A549 (cell line): ENCODE measurements at places on chromosomes 3 and 15.

- no peak for DNase-seq
Measured at GRCh38 chr3:171135549-171135948, 109.0 kb upstream of the SLC2A2 start.

- DNase-seq: no peak
Measured at GRCh38 chr3:194368918-194369317, 625 bp downstream of the LRRC15 start.

GRCh38 chr15:88913017-88913849 is at the start of gene MFGE8:
TSS of gene MFGE8 (minus strand) at chr15:88913379. CDS start at chr15:88913319, 60 bp downstream.
- peak; percentile 87 for DNase-seq

DNA sequence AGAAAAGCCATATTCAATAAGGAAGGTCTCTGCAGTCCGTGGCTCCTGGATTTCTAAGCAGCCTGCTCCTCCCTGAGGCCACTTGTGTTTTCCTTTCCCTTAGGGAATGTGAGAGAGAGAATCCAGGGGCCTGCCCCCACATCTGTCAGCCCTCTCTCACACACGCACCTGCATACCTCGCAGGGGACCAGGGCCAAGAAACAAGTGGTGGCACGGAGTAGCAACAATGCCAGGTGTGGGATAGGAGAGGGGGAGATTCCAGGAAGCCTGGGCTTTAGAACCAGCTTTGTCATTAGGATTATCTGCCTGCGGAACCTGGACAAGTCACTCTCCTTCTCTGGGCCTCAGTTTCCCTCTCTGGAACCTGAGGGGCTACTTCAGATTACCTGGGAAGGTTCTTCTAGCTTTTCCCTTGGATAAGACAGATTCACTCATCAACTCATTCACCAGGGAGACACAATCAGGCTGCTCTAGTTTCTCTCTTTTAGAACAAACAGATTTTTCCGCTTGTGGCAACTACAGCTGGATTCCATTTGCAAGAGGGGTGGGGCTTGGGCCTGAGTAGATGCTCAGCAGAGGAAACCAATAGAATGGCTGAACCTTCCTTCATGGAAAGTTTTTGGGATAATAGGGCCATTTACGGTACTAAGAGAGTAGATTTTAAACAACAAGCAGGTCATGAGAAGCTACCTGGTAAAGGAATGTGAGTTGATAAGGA is 19.5 kb downstream of the BCL6 start:
- DNase-seq: no peak

DNA sequence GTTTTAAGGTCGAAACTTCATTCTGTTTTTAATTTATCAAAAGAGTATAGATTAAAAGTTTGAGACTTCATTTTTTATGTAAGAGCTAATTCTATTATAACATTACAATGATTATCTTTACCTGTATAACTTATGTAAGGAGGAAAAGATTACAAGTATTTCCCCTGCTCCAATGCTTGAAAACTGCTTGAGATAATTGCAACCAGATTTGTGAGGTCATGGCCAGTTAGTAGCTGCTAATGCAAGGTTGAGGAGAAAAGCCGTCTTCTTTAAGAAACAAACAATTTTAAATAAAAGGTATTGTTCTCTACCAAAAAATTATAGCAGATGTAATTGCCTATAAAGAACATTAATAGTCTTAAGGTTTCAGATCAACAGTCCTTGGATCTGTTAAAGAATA is 208.3 kb upstream of the UBE2E2 start:
- DNase-seq: no peak

GRCh38 chr15:34436126-34436955 is 1.3 kb downstream of the GOLGA8A start:
- no peak for DNase-seq

- DNase-seq: no peak
Measured at GRCh38 chr3:178823150-178823549, 248.5 kb downstream of the ZMAT3 start.

- DNase-seq: no peak
Measured at GRCh38 chr3:145864336-145864735, 296.6 kb downstream of the PLOD2 start.

DNA sequence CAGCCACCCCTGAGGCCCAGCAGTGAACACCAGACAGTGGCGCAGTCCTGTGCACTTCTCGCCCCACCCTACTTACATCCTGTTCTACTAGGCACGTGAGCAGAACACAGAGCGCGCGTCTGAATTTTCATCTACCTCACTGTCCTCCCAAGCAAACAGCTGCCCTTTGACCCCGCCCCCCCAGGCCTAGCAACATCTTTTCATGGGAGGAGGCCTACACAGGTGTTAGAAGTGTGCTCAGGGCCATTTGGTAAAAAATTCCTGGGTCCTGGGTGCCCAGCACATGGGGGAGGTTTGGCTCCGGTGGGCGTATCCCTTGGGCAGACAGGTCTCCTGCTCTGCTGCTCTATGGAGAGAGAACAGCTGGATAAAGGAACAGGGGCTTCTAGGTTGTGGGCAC is 95.0 kb downstream of the MYLK start:
- DNase-seq: no peak

GRCh38 chr3:187955587-187955952 is 198.4 kb upstream of the LPP start:
- no peak for DNase-seq

GRCh38 chr3:128902426-128902825 is 23.0 kb downstream of the ACAD9 start:
- no peak for DNase-seq

GRCh38 chr3:76063811-76064210 is 278.5 kb upstream of the ZNF717 start:
- no peak for DNase-seq

- DNase-seq: no peak
Measured at GRCh38 chr3:14716591-14716990, 41.6 kb downstream of the C3orf20 start.

- no peak for DNase-seq
Measured at GRCh38 chr3:154779571-154779970, 300.5 kb upstream of the MME start.

DNA sequence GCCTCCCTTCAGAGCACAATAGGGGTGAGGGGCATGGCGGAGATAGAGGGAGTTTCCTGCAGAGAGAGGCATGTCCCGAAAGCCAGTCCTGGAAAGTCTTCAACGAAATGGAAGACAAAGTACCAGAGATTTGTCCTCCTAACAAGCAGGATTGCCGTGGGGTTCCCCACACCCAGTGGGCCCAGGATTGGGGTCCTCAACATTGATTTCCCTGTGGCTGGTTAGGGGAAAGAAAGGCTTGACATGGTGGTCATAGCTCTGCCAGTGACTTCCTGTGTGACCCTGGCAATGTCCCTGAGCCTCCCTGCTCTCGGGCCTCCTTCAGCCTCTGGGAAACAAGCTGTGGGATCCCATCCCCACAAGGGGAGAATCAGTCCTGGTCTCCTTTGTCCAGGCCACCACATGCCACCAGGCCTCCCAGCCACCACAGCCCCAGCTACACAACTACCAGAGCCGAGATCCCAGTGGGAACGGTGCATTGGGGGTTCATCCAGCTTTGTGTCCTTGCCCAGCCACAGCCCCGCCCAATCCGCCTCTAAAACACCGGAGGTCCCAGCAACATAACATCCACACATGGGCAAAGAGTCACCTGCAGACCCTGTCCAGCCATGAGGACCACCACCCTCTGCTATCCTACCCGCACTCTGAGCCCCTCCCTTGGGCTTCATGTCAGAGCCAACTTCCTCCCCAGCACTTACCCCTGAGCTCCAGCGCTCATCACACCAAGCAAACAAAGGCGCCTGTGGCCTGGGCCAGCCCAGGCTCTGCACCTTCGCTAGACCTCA is 63.0 kb downstream of the ADAMTS17 start:
- no peak for DNase-seq

DNA sequence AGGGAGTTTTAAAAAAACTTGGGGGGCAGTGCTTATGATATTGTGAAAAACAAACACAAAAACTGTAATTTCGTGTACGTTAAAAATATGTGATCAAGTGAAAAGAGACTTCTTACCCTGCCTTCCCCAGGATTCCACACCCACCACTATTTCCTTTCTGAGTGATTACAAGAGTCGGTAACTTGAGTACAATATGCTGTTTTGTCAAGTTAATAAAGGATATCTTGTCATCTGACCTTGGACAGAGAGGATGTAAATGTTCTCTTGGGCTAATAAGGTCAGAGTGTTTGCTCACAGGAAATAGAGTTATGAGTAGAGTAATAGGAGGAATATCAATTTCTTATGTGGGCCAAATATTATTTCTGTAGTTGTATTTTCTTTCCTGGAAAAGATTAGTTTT is 68.1 kb downstream of the NOX5 start:
- no peak for DNase-seq

GRCh38 chr3:154614601-154615000 is 184.6 kb upstream of the GPR149 start:
- DNase-seq: no peak

DNA sequence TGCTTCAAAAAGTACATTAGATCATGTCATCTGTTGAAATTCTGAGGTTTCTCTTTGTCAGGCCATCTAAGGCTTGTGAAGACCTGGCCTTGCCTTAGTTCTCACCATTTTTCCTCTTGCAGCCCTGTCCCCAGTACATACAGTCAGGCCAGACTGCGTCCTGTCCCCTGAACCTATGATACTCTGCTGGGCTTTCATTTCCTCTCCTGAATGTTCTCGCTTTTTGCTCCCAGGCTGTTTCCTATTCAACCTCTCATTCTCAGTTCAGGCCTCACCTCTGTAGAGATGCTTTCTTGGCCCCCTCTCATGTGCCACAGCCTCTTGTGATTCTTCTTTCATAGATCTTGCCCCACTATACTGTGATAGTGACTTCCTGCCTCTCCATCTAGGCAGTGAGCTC is 648.8 kb upstream of the KCNMB2 start:
- no peak for DNase-seq

- no peak for DNase-seq
Measured at GRCh38 chr3:23751212-23751723, 54.5 kb upstream of the UBE2E1 start.

GRCh38 chr3:143203142-143203541 is 83.6 kb downstream of the CHST2 start:
- DNase-seq: no peak

DNA sequence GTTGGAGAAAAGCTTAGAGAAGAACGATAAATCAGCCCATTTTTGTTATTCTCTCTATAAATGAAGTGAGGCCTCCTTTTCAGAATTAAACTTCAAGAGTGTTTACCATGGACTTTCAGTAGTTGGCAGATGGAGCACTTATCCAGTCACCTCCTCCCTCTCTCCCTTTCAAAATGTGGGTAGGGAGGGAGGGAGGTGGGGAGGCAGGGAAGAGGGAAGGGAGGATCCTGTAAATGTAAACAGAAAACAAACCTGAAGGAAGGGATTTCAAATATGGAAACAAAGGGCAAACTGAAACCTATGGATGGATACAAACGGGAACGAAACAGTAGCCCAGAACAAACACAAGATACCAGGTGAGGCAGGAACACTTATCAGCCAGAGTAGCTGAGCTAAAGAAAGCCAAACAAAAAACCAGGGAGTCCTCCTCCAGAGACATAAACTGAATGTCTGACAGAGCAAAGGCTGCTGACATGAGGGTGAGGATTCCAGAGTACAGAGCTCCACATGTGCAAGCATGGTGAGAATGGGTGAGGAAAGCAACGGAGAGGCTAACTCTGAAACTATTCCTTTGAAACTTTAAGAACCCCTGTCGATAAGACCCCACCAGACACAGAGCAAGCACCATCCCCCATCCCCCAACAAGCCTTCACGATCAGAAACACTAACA is 41.0 kb upstream of the GP5 start:
- no peak for DNase-seq

DNA sequence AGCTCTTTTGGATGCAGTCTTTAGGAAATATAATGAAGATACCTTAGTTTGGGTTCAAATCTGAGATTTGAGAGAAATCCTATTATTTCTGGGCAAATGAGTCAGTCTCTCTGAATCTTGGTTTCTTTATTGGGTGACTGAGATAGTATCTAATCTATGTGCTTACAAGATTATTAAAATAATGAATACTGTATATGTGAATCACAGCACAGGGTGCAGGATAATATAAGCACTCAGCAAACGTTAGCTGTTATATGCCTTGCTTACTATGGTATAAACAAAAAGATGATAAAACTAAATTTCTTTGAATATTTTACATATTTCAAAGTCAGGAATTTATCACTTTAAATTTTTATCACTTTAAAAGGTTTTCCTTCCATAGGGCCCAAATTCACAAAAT is 29.6 kb downstream of the FGF7 start:
- no peak for DNase-seq

DNA sequence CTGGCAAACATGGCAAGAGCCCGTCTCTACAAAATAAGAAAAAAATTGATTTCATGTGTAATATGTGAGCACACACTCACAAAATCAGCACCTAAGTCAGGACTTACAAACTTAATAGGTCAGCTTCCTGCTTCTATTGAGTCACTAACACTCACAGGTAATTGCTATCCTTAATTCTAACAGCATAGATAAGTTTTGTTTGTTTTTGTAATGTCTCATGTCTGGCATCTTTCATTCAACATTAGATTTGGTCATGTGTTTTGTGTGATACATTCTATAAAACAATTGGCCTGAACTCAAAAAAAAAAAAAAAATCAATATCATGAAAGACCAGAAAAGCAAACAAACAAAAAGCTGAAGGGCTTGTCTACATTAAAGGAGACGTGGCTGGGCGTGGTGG is 564.7 kb downstream of the AGBL1 start:
- no peak for DNase-seq

GRCh38 chr3:105351821-105352220 is 14.9 kb upstream of the ALCAM start:
- no peak for DNase-seq

DNA sequence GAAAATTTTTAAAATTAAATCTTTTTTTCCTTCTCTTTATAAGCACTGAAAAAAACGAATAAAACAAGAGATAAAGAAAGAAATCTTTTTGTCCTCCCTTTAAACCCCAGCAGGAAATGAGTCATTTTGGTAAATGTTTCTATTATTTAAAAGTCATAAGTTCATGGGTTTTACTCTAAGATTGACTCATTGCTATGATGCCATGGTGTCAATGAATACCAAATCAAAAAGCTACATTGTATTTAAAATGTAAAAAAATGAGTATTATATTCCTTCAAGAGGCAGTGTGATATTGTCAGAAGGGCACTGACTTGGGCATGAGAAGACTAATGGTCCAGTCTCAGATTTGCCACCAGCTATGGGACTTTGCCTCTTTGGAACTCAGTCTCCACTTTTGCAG is 303.4 kb upstream of the DNAJC19 start:
- DNase-seq: no peak

- DNase-seq: no peak
Measured at GRCh38 chr15:68706931-68707330, 113.8 kb downstream of the ANP32A start.

DNA sequence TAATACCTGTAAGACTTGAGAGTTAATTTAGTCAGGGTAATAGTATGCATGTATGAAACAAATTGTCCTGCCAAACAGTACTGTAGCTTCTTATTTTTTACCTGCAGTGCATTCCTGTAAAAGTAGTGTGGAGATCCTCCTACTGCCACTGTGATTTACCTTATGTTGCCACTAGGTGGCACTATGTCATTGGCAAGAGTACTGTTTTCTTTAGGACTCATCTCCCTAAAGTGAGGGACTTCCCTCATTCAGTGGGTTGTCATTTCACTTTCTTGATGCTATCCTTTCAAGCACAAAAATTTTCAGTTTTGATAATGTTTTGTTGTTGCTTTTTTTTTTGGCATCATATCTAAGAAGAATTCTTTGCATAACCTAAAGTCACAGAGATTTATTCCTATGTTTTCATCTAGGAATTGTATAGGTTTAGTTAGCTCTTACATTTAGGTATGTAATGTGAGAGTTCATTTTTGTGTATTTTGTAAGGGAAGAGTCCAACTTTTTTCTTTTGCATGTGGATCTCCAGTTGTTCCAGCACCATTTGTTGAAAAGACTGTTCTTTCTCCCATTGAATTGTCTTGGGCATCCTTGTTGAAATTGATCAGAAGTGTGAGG is 105.7 kb downstream of the AKAP13 start:
- DNase-seq: peak; percentile 84
